A549 treated with dexamethasone at 1 μM for 4 hours (cell line): ENCODE measurements at places on chromosomes 2 and 18. TPM values are rescaled to one million over a fixed set of nuclear protein-coding genes. Genes with fewer than 3 reads are reported as not detected.

ACVR1C gene
- total RNA-seq: 0.01 to 0.05 TPM (median 0.05 TPM) in 3 of 5 replicates, not detected in the others

TBR1 gene
- total RNA-seq: 0.01 to 0.09 TPM (median 0.04 TPM) in 4 of 5 replicates, not detected in the other

MRPL30 gene
- total RNA-seq: 32.1 to 48.7 TPM (median 34.5 TPM) in 5 replicates

ITGAV gene
- total RNA-seq: 53.6 to 116 TPM (median 94.5 TPM) in 5 replicates

IWS1 gene
- total RNA-seq: 39.6 to 45.9 TPM (median 43.6 TPM) in 5 replicates
